ENCODE measurements at places on chromosomes 16 and 17. TPM values are rescaled to one million over a fixed set of nuclear protein-coding genes. Genes with fewer than 3 reads are reported as not detected.

The ITGA2B gene
- total RNA-seq = 0.62 TPM

The CDR2L gene
- total RNA-seq = 7.6 TPM

GRCh38 chr16:85984947-85985451, 86.0 kb downstream of the IRF8 start:
- DNase-seq = no peak

- DNase-seq = no peak
These were observed 28.2 kb downstream of the BCO1 start for GRCh38 chr16:81266680-81267095.
